Activated CD4-positive, alpha-beta T cell treated with anti-CD3 and anti-CD28 coated beads for 48 hours (primary cell): ENCODE measurements at places on chromosomes 5 and 9.
A peak's percentile ranks its signal among the peaks of the same experiment; 100 is the strongest.

DNA sequence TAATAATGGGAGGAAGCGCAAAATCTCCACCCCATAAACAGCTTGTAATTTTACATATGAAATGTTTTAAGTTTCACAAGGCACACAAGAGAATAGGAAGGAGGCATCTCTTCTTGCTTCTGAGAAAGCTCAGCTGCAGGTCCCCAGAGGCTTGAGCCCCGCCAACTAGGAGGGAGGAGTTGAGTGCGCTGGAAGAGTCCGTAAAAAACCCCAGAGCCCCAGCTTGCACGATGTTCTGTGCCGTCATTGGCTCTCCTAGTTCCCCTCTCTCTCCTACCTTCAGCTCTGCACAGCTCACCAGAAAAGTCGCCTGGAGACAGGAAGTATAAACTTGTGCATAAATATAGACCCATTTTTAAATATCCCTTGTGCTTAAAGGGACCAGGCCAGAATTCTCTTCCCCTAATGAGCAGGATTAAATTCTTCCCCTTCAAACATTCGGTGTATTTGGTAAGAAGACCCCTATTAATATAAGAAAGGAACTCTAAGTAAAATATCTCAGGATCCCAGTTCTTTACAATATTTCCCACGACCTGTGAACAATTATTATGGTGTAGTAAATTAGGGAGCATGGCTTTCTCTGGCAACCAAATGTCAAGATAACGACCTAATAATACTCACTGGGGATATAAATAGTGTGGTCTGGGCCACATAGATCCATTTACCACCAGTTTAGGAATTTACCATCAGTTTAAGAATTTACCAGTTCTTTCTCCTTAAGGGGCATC lies 13.7 kb downstream of the GLRX start:
- DNase-seq: peak; percentile 81

DNA sequence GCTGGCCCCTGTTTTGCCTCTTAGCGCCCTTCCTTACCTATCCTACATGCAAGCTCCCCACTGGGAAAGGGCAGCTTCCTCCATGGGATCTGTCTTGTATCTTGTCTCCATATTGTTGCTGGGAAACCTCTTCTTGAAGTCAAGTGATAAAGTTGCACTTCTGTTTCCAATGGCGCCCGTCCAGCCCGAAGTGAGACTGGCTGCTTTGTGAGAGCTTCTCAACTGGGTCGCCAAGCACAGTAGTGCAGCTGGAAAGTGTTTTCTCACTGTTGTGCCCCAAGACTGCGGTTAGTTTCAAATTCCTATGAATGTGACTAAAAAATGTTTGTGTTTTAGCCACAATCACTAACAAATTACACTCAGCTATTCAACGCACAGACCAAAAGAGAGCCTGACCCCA lies 506.6 kb upstream of the MPDZ start:
- DNase-seq: no peak

GRCh38 chr5:134551901-134552300 lies 26.4 kb downstream of the JADE2 start:
- no peak for DNase-seq

DNA sequence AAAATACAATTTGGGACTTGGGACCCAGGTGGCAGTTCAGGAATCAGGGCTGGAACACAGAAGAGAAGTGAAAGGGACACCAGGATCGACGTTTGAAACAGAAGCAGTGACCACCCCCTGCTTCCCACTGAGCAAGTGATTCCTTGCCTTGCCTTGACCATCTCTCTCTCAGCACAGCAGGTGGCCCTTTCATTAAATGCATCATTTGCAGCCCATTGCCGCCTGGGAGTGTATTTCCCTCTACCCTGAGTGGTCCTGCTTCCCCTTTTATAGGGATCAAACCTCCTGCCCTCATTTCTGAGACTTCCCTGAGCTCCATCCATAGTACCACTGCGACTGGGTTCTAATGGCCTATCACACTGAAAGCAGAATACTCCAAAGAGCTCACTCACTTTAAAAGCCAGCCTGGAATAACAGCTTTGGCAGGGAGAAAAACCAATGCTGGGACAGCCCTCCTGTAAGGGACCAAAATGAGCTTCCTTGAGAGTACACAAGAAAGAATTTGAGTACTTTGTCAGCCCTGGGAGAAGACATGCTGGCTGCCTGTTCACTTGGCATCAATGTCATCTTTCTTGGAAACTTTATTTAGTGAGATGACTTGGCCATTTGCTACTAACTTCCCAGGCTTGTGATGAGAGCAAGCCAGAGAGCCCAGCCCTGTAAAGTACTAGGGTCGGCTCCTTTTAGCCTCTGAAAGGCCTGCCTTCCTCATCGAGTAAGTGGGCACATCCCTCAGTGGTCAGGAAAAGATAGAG lies 149.7 kb downstream of the SLIT3 start:
- no peak for DNase-seq

DNA sequence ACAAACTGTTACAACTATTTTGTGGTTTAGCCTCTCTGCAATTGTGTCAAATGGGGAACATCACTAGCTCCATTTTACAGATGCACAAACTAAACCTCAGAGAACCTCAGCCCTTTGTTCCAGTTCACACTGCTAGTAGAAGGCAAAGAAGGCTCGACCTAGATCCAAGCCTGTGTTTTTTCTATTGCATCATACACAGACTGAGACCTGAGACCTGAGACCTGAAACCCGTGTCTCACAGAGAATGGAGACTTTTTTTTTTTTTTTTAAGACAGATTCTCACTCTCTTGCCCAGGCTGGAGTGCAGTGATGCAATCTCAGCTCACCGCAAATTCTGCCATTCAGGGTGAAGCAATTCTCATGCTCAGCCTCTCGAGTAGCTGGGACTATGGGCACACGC lies 120.8 kb downstream of the GALNT10 start:
- peak; percentile 40 for DNase-seq

- peak; percentile 12 for DNase-seq
Observed at GRCh38 chr9:7534211-7534935, 265.2 kb downstream of the DMAC1 start.

DNA sequence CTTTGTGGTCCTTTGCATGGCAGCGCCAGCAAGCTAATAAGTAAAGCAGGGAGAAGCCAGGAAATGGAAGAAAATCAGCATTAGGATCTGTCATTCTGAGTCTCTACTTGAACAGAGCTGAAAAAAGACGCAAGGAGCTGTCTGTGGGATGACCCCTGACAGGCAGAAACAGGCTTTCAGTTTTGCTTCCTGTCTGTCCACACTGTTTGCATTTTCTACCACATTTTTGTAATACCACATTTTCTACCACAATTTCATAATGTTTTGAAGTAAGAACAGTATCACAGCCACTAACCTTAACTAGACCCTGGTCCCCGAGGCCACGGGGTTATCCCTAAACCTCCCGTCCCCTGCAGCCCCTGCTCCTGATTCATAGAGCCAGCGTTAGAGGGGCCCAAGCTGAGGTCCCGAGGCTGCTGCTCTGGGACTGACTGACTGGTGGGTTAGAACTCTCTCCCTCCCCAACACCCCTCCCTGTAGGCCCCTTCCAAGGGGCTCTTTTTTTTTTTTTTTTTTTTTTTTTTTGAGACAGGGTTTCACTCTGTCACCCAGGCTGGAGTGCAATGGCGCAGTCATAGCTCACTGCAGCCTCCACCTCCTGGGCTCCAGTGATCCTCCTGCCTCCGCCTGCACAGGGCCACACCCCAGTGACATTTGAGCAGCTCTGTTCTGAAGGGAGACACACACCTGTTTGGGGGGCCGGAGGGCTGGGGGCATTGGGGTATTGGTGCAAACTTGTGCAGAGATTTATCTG lies 4.0 kb upstream of the CLIC3 start:
- DNase-seq: no peak

- DNase-seq: no peak
Observed at GRCh38 chr9:108163321-108164005, 673.9 kb upstream of the KLF4 start.

DNA sequence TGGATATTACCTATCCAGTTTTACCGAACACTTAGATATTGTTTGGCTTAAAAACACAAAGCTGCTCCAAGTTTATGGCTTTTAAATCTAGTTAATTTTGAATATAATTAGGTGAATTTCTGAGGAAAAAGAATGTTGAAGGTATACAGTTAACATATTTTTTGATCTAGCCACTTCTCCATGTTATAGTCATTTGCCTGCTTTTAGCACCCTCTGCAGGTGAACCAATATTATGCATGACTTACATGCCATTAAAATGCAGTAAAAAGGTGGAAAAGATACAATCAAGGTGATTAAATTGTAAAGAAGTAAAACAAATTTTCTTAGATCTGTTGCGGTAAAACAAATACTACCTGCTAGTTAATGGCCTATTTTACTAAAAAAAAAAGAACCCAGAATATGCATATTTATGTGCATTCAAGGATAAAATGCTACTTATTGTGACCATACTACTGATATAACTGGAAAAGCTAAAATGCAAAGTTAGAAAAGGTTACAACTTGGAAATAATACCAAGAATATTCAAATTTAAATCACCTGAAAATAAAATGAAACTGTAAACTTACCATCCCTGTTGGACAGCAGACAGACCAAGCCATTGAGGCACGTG lies 132.1 kb downstream of the AP3B1 start:
- no peak for DNase-seq

DNA sequence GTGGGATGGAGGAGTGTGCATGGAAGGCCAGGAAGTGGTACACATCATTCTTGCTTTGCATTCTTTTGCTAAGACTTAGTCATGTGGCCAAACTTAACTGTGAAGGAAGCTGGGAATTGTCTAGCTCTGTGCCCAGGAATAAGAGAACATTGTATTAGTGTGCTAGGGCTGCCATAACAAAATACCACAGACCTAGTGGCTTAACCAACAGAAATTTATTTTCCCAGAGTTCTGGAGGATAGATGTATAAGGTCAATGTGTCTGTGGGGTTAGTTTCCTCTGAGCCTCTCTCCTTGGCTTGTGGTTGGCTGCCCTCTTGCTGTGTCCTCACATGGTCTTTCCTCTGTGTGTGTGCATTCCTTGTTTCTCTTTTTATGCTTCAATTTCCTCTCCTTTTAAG lies 32.4 kb downstream of the NNT start:
- DNase-seq: no peak

DNA sequence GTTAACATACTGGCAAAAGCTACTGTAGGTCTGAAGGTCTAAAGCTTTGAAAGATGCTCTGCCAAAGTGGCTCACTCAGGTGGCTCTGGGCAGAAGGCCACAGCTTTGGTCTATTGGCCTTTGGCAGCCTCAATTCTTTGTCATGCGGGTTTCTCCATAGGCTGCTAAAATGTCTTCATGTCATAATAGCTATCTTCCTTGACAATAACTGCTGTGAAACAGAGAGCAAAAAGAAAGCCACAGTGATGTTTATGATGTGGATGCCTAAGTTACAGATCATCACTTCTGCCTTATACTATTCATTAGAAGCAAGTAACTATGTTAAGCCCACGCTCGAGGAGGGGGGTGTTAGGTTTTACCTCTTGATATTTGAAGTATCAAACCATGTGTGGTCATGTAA lies 906.1 kb upstream of the CDH9 start:
- no peak for DNase-seq

GRCh38 chr9:122815544-122815943 lies 12.8 kb downstream of the PDCL start:
- no peak for DNase-seq

GRCh38 chr9:33137781-33138264 lies 29.3 kb downstream of the B4GALT1 start:
- no peak for DNase-seq

DNA sequence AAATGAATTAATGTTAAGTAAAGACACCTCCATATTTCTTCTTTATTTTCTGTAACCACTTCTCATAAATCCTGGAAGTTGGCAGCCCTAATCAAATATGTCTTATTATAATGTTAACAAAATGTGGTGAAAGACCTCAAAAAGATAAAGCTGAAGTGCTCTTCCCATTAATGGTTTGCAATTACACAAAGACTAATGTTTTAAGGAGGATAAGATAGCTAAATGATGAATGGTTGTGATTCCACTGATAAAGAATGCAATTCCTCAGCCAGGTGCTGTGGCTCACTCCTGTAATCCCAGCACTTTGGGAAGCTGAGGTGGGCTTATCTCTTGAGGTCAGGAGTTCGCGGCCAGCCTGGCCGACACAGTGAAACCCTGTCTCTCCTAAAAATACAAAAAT lies 125.8 kb upstream of the SNX2 start:
- no peak for DNase-seq

GRCh38 chr5:177198738-177199137 lies 65.2 kb downstream of the NSD1 start:
- DNase-seq: no peak

DNA sequence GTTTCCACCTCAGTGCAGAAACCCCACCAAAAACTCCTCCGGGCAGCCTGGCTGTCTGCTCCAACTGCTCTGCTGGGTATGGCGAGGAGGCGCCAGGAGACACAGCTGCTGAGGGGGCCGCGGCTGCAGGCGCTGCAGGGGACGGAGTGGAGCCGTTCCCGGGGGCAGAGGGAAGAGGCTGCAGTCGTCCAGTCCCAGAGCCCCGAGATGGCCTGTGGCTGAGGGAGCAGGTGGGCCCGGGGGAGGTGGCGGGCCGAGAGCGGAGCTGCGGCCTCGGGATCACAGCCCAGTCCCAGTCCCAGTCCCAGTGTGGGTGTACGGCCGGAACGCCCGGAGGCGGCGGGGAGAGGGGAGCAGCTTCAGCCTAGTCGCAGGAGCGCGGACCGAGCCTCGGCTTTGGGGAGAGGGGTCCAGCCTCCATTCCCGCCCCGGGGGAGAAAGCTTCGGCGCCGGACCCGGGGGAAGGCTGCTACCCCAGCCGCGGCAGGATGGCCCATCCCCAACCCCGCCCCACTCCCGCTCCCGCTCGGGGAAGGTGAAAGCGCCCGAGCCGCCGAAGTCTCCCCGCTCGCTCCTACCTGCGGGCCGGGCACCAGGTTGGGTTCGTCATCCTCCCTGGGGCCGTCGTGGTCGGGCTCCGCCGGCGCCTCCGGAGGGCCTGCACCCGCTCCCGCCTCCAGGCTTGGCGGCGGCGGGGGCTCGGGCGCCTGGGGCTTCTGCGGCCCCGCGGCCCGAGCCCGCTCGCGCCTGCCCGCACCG lies 513 bp downstream of the FAM193B start:
- DNase-seq: peak; percentile 61

- DNase-seq: no peak
Observed at GRCh38 chr5:132372127-132372526, 2.6 kb downstream of the SLC22A5 start.

DNA sequence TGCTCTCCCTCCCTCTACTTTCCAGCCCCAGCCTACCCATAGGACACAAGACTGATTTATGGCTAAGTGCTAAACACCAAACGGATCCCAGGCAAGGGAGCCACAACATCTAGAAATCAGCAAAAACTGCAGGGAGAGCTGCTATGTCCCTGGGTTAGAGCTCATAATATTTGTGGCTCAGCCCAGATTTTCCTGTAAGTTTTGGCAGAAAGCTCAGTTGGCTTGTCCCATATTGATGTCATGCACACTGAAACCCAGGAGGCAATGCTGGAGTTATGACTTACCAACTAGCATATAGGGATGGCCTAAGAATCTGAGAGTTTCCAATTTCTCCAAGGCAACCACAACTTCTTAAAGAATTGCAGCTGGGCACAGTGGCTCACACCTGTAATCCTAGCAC lies 44.7 kb upstream of the MYOT start:
- DNase-seq: no peak

GRCh38 chr5:111775224-111775623 lies 18.2 kb upstream of the NREP start:
- no peak for DNase-seq
